ENCODE measurements at places on chromosomes 4 and X.

- peak; percentile 87 for DNase-seq
Measured at GRCh38 chr4:48909697-48910096, 3.1 kb upstream of the OCIAD2 start.

- no peak for DNase-seq
Measured at GRCh38 chr4:152960082-152960481, 24.0 kb downstream of the FHDC1 start.

- DNase-seq: peak; percentile 55
Measured at GRCh38 chrX:130330706-130331105, 9.0 kb upstream of the SLC25A14 start.

GRCh38 chr4:184932343-184932742 lies 85.9 kb upstream of the HELT start:
- no peak for DNase-seq

GRCh38 chr4:90766837-90767236 lies 639.6 kb downstream of the CCSER1 start:
- no peak for DNase-seq

- no peak for DNase-seq
Measured at GRCh38 chr4:186404562-186405134, 138.7 kb downstream of the F11 start.

GRCh38 chr4:81981218-81981617 lies 392.6 kb downstream of the HNRNPD start:
- DNase-seq: no peak

- DNase-seq: peak; percentile 13
Measured at GRCh38 chr4:118865091-118865708, 23.5 kb upstream of the SYNPO2 start.

GRCh38 chrX:66863721-66864120 lies 224.8 kb upstream of the EDA2R start:
- DNase-seq: no peak

GRCh38 chr4:130335417-130336194 lies 1239.7 kb downstream of the C4orf33 start:
- DNase-seq: no peak

GRCh38 chrX:121958886-121959285 lies 911.5 kb downstream of the GLUD2 start:
- no peak for DNase-seq

DNA sequence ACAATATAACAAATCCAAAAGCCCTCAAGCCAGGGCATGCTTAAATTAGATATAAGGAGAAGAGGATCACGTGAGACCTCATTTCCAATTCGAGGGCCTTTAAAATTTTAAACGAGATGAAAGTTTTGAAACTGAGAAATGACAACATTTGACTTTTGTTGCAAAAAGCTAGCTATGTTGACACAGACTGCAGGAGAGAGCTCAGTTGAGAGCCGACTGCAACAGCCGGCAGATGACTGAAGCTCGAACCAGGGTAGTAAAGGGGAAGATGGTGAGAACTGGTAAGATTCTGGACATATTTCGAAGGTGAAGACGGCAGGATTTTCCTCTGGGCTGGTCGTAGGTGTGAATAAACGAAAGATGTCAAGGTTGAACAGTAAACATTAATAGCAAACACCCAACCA lies 773 bp downstream of the PRMT9 start:
- DNase-seq: peak; percentile 23

GRCh38 chrX:53997724-53998123 lies 46.5 kb downstream of the PHF8 start:
- no peak for DNase-seq

- no peak for DNase-seq
Measured at GRCh38 chrX:46015653-46016052, 529.6 kb downstream of the ZNF674 start.

DNA sequence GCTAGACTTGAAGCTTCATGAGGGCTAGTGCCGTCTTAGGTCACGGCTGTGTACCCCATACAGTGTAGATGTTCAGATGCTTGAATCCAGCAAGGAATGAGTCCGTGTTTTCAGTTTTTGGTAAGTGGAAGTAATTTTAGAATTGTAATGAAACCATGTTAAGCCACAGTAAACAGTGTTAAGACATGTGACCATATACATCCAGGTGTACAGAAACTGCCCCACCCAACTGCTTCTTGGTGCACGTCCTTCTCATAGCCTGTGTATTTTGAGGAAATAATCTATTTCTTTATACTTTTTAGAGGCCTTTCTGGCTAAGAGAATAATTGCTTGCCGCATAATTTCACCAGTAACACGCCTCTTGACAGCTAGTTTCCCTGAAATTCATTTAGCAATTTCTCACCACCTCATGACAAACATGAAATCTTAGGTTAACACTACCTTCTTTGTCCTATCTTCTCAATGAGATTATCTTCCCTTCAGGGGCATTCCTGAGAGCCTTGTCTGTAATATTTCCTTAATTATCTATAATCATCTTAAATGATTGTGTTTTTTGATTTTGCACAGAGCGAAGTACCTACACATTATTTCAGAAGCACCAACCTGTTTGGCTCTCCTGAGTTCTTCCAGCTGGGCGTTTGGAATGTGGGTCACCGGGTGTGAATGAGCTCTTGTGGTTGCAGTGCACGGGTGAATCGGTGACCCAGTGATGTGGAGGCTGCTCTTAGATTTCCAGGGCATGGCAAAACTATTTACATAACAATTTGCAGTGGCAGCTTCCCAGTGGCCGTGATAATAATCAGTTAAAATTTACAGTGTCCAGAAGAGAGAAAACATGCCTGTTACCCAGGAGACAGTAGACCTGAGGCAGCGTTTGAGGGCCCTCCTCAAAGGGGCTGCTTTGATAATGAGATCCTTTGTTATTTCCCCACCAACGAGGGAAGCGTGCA lies 50.2 kb upstream of the TADA2B start:
- no peak for DNase-seq

GRCh38 chr4:145195167-145195952 lies 15.0 kb upstream of the OTUD4 start:
- DNase-seq: no peak
